ENCODE measurements at places on chromosomes 1 and 21.
A peak's percentile ranks its signal among the peaks of the same experiment; 100 is the strongest.

DNA sequence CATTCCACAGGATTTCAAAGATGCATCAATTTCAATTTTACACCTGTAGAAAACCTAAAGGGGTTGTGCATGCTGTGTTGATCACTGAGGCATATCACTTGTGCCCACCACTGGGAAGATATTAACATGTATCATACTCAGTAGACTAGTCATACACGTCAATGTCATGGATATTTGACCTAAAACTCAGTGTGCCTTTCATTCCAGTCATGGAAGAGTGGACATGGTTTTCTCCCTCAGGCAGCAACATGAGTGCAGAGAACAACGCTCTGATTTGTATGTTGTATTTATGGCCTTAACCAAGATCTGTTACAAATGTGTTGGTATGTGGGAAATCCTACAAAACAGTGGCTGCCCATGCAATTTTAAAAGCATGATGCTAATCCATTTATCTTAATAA lies 6.1 kb upstream of the C1orf53 start:
- no peak for DNase-seq

GRCh38 chr21:18170829-18171228 lies 73.8 kb upstream of the CHODL start:
- no peak for DNase-seq

GRCh38 chr1:114033216-114033706 lies 54.0 kb downstream of the OLFML3 start:
- DNase-seq = no peak

- no peak for DNase-seq
Observed at GRCh38 chr1:43446881-43447835, 6.6 kb downstream of the HYI start.

- no peak for DNase-seq
Observed at GRCh38 chr1:31763671-31764311, 349 bp downstream of the ADGRB2 start.

GRCh38 chr1:226609836-226610455 lies 61.4 kb downstream of the STUM start:
- no peak for DNase-seq

GRCh38 chr1:118306851-118307250 lies 121.8 kb upstream of the SPAG17 start:
- DNase-seq = no peak

- peak; percentile 17 for DNase-seq
Observed at GRCh38 chr1:111448482-111448917, 556 bp downstream of the WDR77 start.

DNA sequence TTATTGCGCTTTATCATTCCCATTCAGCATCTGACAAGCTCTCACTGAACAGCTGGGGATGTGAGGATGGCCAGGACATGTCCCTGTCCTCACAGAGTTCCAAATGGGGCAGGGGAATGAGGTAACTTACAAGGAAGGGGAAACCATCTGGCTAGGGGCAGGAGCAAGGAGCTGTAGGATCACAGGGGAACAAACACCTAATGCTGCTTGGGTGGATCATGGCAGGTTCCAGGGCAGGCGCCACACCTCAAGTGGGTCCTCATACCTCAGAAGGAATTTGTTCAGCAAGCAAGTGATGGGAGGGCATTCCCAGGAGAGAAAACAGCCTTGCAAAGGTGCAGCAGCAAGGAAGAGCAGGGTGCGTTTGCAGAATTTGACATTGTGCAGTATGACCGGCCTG lies 35.1 kb upstream of the GRIK3 start:
- DNase-seq = no peak

- DNase-seq = no peak
Observed at GRCh38 chr1:172939475-172939874, 111.3 kb downstream of the TNFSF18 start.

DNA sequence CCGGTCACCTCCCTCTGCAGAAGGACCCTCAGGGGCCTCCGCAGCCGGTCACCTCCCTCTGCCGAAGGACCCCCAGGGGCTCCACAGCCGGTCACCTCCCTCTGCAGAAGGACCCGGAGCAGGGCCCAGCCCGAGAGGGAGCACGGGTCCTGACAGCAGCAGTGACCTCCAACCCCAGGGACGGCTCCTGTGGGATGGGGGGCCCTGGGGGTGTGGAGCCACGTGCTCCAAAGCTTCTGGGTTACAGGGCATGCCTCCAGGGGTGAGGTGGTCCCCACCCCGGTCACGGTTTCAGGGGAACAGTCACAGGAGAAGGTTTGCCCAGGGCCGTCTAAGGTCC lies 40.3 kb downstream of the SLC19A1 start:
- DNase-seq = no peak

DNA sequence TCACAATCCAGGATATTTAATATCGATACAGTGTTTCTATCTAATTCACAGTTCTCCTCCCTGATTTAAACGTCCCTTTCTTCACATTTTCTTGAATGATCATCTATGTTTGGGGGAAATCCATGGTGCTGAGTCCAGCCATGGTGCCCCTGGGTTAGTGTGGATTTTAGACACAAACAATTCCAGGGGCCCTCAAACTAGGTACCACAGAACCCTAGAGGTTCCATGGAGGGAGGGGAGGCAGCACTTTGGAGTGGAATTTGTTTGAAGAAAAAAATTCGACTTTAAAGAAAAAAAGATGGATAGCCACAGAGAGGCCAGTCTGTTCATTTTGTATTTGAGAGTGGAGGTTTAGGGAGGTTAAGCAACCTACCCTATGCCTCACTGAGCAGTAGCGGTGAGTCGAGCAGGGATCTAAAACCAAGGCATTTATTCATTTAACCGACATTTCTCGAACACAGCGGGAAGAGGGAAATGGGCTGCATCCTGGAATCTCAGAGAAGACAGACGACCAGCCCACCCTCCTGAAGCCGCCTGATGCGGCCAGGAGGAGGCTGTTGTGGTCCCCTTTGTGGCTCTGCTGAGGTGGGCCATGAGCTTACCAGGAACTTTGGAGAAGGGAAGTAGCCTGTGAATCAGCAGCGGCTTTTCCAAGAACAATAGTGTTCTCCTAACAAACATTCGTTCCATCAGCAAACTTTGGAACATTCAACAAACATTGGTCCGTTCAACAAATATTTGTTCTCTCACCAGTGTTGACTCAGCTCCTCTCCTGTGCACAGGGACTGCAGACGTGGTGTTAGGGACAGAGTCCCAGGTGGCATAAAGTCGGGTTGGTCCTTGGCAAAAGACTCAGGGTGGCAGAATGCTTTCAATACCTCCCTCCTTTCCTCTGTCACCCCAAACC lies 103.5 kb upstream of the ZBTB40 start:
- no peak for DNase-seq

DNA sequence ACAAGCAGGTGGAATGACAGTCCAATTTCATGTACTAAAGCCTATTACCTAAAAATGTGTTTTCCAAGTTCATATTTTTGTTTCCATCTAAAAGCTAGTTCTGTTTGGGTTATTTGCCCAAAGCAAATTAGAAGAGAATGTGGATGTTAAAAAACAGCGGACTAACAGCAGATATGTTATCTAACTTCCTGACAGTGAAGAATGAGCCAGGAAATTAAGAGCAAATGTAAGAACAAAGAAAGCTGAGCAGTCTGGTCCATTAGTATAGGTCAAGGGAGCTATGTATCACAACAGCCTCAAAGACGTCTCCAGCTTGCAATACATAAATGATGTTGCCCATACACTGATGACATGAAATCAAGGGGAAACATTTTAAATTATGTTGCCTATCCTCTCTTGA lies 145.5 kb upstream of the PLD5 start:
- DNase-seq = no peak

- DNase-seq = no peak
Observed at GRCh38 chr1:182453631-182454030, 3.7 kb downstream of the RGSL1 start.

DNA sequence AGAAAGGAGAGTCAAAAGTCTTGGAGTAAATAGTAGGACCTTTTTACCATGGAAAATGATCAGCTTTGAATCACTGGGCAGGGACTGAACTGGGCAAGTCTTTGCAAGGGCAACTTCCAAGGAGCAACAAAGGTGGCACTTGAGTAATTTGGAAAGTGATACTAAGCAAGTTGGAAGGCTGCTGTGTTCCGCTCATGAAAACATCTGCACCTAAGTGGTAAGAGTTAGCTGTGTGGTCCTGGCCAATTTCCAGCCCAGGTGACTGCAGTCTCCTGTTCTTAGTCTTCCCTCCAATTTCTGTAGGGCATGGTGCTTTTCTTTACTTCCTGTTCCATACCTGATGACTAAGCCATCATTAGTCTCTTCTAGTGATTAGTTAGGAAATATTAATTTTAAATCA lies 35.5 kb upstream of the PRDM2 start:
- DNase-seq = no peak

GRCh38 chr1:28580722-28581530 lies 11.1 kb upstream of the RAB42 start:
- DNase-seq = peak; percentile 74

- no peak for DNase-seq
Observed at GRCh38 chr1:118659646-118660045, 328.5 kb downstream of the TBX15 start.

- DNase-seq = no peak
Observed at GRCh38 chr1:185731446-185731845, 2.7 kb upstream of the HMCN1 start.

DNA sequence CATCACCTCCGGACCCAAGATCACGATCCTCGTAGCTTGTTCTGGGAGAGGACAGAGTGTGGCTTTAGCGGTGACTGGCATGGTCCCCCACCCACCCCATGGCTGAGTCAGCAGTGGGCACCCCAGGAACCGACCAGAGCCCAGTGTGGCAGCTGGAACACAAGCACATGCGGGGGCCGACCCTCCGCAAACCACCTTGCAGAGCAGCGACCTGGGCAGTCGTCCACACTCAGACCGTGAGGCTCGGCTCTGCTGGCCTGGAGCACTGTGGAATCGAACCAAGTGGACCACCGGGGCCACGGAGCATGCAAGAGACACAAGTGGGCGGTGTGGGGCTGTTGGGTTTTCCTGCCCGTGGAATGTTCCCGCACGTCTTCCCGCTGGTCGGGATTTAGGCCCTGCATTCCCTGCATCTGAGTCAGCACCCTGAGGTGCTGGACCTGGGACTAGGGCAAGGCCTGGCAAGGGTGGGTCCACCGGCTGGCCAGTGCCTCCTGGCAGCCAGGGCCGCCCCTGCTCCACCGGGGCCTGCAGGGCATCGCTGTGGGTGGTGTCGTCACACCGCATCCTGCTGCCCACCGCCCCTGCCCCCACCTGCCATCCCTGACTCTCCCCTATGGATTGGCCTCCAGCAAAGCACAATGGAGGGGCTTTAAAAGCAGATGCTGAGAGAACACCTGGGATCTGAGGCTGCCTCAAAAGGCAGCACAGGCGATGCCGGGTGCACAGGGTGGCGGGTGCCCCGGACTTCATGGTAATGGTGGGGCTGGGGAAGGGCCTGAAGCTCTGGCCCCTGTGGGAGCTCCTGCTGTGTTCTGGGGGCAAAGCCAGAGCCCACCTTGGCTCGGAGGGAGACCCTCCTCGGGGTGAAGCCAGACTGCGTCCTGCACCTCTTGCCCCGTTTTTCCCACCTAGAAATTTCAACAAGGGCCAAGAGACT lies 18.5 kb downstream of the MORN1 start:
- no peak for DNase-seq

Data from CD4-positive, alpha-beta T cell treated with Interleukin-2 at 100 ng/mL for 4 hours (primary cell).